ENCODE measurements at places on chromosomes 5 and 9.

DNA sequence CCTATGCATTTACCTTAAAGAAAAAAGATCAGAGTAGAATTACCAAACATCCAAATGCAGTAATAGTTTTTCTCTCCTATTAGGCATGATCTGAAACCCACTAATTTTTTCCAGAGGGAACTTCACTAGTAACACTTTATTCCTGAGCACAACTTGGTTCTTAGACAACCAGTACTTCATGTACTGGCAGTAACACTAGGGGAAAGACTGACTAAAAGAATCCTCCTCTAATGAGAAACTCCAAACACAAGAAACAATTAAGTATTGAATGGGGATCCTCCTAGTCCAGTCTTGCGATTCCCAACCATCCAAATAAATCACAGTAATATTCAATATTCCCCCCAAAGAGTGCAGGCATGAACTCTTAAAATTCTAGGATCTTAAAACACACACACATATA is 48.9 kb downstream of the ZNF608 start:
- DNase-seq = no peak

DNA sequence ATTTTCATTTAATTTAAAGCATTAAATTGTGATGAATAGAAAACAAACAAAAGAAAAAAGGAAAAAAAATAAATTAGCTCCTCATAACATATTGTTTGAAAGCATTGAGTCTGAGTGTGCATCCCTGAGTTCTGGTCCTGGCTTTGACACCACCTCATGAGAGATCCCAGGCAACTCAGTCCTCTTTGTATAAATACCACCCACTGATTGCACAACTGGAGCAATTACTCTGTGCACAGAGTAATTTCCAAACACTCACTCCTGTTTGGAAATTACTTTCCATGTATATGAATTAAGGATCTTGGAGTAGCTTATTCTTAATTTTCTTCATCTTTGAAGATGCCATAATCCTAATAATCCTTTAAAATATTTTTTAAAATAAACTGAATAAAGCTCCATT is 59.4 kb upstream of the C5orf46 start:
- DNase-seq = no peak

GRCh38 chr9:36950389-36950788 is 83.7 kb downstream of the PAX5 start:
- DNase-seq = no peak

- no peak for DNase-seq
Measured at GRCh38 chr5:20028506-20028905, 40.5 kb upstream of the CDH18 start.

- DNase-seq = no peak
Measured at GRCh38 chr9:136411378-136411777, 920 bp downstream of the PMPCA start.

DNA sequence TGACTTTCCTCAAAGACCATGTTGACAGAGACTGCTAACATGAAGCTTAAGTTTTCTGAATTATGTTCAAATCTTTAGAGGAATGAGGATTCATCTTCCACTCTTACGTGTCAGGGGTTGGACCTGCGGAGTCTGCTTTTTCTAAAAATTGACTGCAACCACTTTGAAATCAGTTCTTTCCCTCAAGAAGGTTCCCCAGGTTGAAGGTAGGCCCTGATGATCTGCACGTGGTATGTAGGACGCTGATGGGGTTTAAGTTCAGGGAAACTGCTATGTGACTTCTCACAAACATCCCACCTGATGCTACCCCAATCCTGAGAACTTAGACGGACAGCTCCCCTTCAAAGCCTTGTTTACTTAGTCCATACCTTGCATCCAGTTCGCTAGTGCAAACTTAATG is 7.2 kb downstream of the RACK1 start:
- DNase-seq = no peak

GRCh38 chr9:83197591-83197990 is 134.6 kb upstream of the RASEF start:
- DNase-seq = no peak

DNA sequence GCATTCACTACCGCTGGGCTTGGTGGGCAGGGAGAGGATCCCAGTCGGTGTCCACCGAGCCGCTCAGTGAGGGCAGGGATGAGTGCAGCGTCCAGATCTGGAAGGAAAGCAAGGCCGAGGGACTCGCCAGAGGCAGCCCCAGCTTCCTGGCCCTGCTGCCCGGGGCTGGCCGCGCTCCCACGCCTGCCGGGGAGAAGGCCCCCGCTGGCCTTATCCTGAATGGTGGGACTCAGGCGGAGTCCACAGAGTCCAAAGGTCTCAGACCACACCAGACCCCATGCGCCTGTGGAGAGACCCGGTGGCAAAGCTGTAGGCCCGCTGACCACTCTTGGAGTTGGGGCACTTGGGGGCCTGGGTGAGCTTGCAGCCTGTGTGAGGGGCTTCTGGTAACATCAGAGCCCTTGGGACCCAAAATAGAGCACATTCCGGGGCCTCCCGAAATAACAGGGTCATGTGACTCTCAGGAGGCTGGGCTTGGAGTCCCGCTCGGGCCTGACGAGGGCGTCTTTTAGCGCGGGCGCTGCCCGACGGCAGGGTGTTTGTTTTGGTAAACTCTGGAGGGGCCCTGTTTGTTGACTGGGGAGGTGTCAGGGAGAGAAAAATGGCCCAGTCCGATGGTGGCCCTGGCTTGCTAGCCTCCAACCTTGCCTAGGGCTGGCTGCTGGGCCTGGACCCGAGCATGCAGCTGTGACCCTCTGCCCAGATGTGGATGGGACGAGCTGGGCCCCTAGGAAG is 2.8 kb downstream of the RXRA start:
- no peak for DNase-seq

GRCh38 chr9:105132606-105133005 is 111.8 kb upstream of the SLC44A1 start:
- no peak for DNase-seq

DNA sequence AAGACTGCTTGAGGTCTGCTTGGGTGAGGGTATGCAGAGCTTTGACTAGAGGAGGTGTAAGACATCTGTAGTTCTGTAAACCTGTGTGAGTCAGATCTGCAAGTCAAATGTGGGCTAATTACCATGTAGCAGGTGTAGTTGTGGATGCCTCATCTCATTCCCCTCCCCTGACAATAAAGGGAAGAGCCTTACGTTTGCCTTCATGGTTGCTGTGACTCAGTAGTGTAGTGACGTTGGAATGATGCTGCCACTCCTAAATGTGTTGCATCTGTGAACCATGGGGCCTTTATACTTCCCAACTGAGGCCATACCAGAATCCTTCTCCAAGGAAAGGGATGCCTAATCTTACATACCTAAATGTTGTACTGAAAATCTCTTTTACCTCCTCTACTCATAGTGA is 26.0 kb downstream of the PRDM6 start:
- no peak for DNase-seq

DNA sequence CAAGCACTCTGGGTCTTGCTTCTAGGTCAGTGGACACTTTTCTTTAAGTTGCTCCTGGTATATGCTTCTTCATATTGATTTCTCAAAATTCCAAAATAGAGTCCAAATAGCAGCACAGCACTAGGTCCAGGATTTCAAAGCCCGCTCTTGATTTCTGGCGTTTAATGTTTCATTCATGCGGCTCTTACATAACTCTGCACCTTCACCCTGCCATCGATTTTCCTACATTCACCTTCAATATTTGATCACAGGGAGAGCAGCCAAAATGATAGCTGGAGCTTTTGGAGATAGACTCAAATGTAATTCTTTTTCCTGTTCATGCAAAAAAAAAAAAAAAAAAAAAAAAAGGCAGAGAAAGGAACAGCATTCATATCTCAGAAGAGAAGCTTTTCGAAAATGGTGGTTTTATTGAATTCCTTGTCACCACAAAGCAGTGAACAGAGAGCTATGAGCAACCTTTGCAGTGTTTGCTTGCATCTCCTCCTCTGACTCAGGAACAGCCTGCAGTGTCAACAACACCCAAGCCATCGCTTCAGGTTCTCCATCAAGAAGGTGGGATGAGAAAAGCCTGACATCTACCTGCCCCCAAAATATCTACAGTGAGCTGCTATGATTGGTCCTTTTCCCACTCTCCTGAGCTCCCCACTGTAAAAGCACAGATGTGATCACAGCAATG is 97.8 kb downstream of the MED10 start:
- no peak for DNase-seq

DNA sequence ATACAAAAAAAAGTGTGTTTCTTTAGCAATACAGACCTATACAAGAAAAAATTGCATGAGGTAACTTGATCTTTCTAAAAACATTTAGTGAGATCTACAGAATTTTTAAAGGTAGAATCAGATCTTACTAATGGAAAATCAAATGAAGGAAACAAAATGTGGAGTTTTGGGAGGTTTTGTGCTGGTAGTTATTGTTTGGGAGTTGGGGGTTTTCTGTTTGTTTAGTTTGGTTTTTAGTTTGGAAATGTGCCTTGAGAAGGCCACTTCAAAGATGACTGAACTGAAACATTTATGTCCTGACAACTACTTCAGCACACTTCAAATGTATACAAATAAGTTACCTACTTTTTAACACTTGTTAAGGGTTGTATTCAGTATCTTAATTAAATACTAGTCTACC is 280.1 kb downstream of the NR2F1-AS1 start:
- no peak for DNase-seq

GRCh38 chr9:37405764-37406380 is 16.6 kb upstream of the GRHPR start:
- DNase-seq = no peak

DNA sequence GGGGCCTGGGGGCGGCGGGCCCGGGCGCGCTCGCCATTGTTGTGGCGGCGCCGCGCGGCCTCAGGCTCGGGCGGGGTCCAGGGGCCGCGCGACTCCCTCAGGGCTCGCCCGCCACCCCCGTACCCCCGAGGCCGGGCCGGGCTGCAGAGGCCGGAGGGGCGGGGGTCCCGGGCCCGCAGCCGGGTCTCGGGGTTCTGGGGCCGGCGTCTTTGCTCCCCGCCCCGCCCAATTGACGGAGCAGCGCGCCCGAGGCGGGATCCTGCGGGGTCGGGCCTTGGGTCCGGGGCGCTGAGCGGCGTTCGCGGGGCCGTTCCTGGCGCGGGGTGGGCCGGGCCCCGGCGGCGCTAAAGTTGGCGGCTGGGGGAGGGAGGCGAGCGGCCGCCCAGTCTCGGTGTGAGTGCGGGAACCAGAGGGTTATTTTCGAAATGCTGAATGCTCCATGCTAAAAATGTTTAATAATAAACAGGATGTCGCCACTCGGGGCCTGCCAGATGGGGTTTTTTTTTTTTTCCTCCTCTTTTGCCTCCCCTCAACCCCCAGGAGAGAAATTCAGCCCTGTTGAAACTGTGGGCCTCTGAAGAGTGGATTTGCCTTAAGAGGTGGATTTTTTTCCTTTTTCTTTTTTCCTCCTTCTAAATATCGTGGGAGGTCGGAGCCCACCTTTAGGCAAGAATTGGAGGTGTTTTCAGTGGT is 724 bp downstream of the PRRC2B start:
- DNase-seq = no peak

- DNase-seq = no peak
Measured at GRCh38 chr5:140217299-140218026, 42.5 kb downstream of the CYSTM1 start.

GRCh38 chr9:68898781-68899439 is 115.0 kb downstream of the PRKACG start:
- DNase-seq = no peak

DNA sequence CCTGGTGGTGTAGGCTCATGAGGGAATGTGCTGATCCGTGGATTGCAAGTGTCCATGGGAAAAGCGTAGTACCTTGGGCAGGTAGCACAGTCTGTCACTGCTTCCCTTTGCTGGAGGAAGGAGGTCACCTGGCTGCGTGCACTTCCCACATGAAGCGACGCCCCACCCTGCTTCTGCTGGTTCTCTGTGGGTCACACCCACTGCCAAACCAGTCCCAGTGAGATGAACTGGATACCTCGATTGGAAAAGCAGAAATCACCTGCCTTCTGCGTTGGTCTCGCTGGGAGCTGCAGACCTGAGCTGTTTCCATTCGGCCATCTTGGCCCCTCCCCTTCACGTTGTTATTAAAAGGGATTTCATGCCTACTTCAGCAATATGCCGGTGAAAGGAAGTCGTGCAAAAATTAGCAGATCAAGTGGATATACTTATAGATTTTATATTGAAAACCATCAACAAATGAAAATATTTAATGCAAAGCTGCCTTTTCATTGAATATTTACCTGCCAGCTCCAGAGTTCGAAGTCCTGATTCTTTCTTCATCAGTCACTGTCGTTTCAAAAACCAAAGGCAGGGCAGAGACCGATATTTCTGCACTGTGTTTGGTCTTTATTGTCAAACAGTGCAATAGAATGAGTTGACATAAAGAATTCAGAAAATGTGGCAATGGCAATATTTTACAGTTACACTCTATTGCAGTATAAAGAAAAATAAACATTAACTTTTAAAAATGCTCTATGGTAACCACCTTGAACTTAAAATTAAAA is 123.2 kb downstream of the JAKMIP2 start:
- no peak for DNase-seq

DNA sequence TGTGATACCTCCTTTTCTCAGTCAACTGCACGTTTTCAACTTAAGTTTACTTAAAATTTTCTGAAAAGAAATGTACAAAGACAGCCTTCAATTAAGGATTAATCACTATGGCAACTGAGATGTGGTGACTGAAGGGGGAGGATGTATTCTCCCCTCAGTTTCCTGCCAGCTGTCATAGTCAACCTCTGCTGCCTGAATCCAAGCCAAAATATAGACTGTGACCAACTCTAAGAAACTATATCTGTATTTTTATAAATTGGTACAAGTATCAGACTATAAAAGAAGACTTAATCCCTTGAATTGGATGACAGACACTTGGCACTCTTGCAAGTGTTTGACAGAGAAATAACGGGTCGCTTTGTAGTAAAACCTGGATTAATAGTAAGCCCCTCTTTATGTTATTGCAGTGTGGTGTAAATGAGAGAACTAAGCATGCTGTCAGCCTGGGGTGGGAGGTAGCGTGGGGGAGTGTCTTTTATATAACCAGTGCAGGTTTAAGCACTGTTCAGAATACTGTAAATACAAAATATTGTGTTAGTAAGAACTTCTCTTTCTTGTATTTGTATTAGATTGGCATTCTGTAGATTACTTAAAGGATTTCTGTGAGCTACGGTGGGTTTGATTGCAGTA is 106.4 kb downstream of the ERCC6L2 start:
- DNase-seq = no peak

DNA sequence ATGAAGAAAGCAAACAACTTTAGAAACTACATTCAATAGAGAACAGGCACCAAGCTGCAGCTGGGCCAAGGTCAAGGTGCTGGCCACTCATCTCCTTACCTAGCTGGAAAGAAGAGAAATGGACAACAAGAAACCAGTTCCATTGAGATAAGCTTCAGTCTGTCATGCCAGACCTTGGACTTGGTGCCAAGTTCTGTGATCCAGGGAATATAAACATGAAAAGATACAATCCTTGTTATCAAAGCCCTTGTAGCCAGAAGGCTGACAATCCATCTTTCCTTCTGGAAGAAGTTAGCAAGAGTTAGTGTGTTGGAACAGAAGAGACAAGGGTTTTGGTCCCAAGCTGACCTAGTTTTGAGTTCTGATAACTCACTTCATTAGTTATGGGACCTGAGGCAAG is 227.5 kb downstream of the ACTL7B start:
- no peak for DNase-seq

DNA sequence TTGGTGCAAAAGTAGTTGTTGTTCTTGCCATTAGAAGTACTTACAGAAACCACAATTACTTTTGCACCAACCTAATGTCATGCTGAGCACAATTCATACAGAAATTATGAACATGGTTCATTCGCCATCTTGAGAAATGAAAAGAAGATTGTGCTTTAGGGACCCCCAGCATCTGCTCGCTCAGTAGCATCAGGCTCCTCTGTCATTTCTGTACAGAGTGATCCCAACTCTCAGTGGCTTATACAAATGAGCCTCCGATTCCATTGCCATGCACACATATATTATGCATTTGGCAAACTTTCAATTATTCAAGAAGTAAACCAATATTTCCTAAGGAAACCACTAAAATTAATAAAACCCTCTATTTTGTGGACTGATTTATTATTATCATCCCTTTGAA is 266.2 kb downstream of the MED10 start:
- no peak for DNase-seq

- DNase-seq = no peak
Measured at GRCh38 chr9:100714372-100715099, 136.7 kb downstream of the CAVIN4 start.
